ENCODE measurements at places on chromosomes 1 and 21. TPM values are rescaled to one million over a fixed set of nuclear protein-coding genes. Genes with fewer than 3 reads are reported as not detected.
A peak's percentile ranks its signal among the peaks of the same experiment; 100 is the strongest.

- peaks cover 28% of the 10 kb centered on the region for H3K27me3 ChIP-seq
- no peaks in the 10 kb centered on the region for H3K36me3 ChIP-seq
- H3K27ac ChIP-seq = no peak overlapping the region
- no peaks in the 10 kb centered on the region for H3K4me1 ChIP-seq
Measured at GRCh38 chr21:37615962-37616361, 249.4 kb downstream of the DYRK1A start.

DNA sequence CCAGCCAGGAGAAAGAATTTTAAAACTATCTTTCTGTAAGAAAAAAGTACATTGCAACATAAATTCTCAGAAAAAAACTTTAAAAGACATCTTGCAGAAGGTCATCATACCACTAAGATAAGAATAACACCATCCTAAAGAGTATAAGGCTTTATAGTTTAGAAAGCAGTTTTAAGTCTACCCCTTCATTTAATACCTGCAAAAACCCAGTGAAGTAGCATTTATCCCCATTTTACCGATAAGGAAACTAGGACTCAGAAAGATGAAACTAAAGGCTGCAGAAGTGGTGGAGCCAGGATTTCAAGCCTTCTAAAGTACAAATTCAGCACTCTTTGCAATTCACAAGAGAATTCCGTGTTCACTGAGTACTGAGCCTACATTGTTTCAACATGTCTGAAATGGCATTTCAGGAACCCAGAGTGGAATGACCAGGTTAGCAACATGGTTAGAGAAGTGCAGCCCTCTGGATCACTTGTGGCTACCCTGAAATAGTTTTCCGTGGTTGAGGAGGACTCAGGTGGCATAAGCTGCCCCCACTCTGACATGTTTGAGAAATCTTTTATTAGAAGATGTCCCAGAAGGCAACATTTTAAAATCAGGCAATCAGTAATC lies 6.7 kb downstream of the MYCL start:
- H3K36me3 ChIP-seq = no peaks in the 10 kb centered on the region
- H3K27ac ChIP-seq = no peak overlapping the region
- H3K4me1 ChIP-seq = peaks cover 56% of the 10 kb centered on the region
- peaks cover 10% of the 10 kb centered on the region for H3K27me3 ChIP-seq

The RXRG gene
- total RNA-seq = not detected

DNA sequence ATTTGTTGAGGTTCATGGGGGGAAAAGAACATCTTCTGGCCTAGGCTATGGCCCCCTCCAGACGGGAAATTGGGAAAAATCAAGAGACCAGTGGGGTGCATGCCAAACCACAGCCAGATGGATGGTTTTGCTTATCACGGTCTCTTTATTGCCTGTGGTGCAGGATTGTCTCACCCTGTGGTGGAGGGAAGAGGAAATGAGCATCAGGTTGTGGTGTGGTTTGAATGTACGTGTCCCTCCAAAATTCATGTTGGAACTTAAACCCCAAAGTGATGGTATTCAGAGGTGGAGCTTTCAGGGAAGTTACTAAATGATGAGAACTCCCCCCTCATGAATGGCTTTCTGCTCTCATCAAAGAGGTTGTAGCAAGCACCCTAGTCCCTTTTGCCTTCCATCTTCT lies 525.7 kb downstream of the NPHP4 start:
- H3K27ac ChIP-seq = no peak overlapping the region
- H3K36me3 ChIP-seq = peaks cover 11% of the 10 kb centered on the region
- no peak for DNase-seq
- H3K4me3 ChIP-seq = no peak overlapping the region
- no peaks in the 10 kb centered on the region for H3K4me1 ChIP-seq

DNA sequence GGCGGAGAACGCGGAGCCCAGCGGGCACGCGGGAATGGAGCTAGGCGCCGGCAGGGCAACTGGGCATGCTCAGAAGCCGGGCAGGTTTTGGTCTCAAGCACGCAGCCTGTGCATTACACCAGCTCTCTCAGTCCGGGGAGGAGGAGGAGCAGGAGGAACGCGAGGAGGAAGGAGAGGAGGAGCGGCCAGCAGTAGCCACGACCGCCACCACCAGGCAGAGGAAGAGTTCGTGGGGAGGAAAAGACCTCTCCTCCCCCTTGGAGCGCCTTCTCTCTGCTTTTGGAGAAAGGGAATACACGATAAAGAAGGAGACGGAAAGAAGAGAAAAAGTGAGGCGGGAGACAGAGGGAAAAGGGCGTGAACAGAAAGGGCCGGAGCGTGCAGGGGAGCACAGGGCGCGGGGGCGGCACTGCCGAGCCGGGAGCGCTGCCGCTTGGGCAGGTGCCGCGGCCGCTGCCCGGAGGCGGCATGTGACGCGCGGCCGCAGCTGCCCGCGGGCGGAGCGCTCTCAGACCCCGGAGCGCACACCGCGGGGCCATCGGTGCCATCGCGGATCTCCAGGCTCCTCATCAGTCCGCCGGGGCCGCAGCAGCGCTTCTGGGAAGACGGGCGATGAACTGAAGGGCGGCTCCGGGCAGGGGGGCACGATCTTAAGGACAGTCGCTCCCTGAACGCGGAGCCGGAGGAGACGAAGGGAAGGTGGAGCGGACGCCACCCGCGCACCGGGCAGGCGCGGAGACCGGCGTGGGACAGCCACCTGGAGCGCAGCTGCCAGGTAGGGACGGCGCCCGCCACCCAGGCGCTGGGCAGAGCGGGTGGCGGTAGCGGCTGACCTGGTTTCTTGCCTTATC lies at the start of gene CHRM3:
TSS of gene CHRM3 (plus strand) at position 116 of the 851 bp plus-strand sequence. CDS start 520,884 bp downstream, outside the sequence.
- H3K4me1 ChIP-seq = no peaks in the 10 kb centered on the region

- H3K4me1 ChIP-seq = peaks cover 7% of the 10 kb centered on the region
- H3K27me3 ChIP-seq = peaks cover 20% of the 10 kb centered on the region
- H3K4me3 ChIP-seq = no peak overlapping the region
- H3K27ac ChIP-seq = no peak overlapping the region
- no peak for DNase-seq
Measured at GRCh38 chr1:224863486-224863885, 66.0 kb upstream of the DNAH14 start.

DNA sequence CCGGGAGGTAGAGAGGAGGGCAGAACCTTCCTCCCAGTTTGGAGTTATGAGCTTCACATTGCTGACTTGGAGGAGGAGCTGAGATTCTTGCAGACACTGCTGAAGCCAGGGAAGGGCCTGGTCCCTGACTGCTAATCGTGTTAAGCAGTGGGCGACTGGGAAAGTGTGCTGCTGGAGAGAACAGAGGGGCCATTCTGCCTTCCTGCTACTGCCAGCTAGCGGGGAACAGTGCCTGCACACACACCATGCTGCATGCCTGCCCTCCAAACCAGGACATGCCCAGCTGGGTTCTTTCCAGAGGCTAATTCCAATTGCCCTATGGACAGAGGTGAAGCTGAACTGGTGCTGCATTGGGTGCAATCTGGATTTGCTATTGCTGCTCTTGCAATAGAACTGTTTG lies 281.4 kb downstream of the AJAP1 start:
- no peak overlapping the region for H3K4me3 ChIP-seq
- no peak for DNase-seq
- H3K27ac ChIP-seq = no peak overlapping the region
- H3K36me3 ChIP-seq = peaks cover 5% of the 10 kb centered on the region

The PKLR gene
- not detected for total RNA-seq

The HCRTR1 gene
- total RNA-seq = not detected

- peak; percentile 75 for DNase-seq
Measured at GRCh38 chr1:23369335-23370013, at the start of gene ZNF436. ZNF436 (minus strand) TSS chr1:23369836; CDS start chr1:23368005, 1,831 bp downstream.

The ICOSLG gene
- 0.38 TPM for total RNA-seq

DNA sequence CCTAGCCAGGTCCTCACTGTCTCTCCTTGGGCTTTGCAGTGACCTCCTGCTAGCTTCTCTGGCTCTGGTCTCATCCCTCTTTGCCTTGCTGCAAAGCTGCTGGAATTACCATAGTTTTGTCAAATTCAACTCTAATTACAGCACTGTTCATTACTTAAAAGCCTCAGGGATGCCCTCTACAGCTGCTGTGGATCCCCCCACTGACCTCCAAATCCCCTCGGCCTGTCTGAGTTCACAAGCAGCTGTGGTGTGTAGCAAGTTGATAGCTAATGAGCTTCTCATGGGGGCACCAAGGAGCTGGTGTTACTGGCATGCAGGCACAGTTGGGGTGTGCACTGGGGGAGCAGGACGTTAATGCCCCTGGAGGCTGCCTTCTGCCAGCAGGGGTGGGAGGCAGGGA lies 24.8 kb downstream of the NIPAL3 start:
- H3K27ac ChIP-seq = no peak overlapping the region
- H3K36me3 ChIP-seq = peaks cover 19% of the 10 kb centered on the region
- H3K4me3 ChIP-seq = no peak overlapping the region
- DNase-seq = no peak
- peaks cover 30% of the 10 kb centered on the region for H3K4me1 ChIP-seq

The SYTL1 gene
- total RNA-seq = 0.25 TPM

The C1orf141 gene
- not detected for total RNA-seq

The HES2 gene
- not detected for total RNA-seq

DNA sequence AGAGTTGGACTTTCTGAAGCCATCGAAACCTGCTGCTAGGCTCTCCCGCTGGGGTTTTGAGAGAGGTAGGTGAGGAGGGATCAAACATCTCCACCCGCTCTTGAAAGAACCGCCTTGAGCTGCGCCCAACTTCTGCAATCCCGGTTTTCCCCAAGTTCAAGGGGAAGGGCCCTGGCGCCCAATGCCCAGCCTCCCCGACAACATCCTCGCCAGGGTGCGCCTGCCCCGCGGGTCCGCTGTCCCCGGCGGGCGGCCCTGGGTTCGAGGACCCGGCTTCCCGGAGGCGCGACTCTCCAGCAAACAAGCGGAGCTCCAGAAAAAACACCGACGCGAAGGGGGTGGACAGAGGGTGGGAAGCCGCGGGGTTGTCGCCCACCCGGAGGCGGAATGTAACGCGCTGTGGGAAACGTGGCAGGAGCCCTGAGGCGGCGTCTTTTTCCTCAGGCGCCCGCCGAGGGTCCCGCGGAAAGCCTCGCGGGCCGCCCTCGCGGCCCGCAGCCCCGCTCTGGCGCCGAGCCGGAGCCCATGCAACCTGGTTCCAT lies 607 bp downstream of the BTG3 start:
- H3K27ac ChIP-seq = peak overlapping the region; percentile 95
- H3K27me3 ChIP-seq = no peaks in the 10 kb centered on the region
- peak; percentile 4 for DNase-seq

The RNU1-2 gene
- 1,382 TPM for total RNA-seq

DNA sequence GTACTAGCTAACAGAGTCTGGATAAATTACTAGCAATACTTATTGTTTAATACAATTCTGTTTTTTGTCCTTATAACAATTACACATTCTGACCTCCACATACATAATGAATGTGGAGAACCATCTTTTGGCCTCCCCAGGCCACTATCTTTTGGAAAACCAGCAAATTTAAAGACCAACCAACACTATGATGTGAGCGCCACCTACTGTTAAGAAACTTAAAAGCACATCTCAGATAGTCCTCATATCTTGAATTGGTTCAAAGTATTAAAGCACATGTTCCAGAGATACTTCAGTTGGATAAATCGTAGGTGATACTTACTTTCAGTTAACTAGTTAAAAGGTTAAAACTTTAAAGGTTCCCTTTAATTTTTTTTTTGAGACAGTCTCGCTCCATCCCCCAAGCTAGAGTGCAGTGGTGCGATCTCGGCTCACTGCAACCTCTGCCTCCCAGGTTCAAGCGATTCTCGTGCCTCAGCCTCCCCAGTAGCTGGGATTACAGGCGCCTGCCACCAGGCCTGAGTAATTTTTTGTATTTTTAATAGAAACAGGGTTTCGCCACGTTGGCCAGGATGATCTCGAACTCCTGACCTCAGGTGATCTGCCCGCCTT lies 29.3 kb upstream of the USP1 start:
- H3K27ac ChIP-seq = no peak overlapping the region
- peaks cover 10% of the 10 kb centered on the region for H3K27me3 ChIP-seq
- H3K4me1 ChIP-seq = no peaks in the 10 kb centered on the region
- no peaks in the 10 kb centered on the region for H3K36me3 ChIP-seq
- DNase-seq = peak; percentile 47

GRCh38 chr1:202134645-202135172 lies 9.8 kb downstream of the ARL8A start:
- no peaks in the 10 kb centered on the region for H3K36me3 ChIP-seq
- no peak for DNase-seq
- no peak overlapping the region for H3K4me3 ChIP-seq
- H3K4me1 ChIP-seq = no peaks in the 10 kb centered on the region
- H3K27ac ChIP-seq = no peak overlapping the region

- H3K27ac ChIP-seq = no peak overlapping the region
- no peaks in the 10 kb centered on the region for H3K36me3 ChIP-seq
- DNase-seq = no peak
- peaks cover 33% of the 10 kb centered on the region for H3K27me3 ChIP-seq
Measured at GRCh38 chr1:9018333-9018732, 7.9 kb downstream of the SLC2A7 start.

DNA sequence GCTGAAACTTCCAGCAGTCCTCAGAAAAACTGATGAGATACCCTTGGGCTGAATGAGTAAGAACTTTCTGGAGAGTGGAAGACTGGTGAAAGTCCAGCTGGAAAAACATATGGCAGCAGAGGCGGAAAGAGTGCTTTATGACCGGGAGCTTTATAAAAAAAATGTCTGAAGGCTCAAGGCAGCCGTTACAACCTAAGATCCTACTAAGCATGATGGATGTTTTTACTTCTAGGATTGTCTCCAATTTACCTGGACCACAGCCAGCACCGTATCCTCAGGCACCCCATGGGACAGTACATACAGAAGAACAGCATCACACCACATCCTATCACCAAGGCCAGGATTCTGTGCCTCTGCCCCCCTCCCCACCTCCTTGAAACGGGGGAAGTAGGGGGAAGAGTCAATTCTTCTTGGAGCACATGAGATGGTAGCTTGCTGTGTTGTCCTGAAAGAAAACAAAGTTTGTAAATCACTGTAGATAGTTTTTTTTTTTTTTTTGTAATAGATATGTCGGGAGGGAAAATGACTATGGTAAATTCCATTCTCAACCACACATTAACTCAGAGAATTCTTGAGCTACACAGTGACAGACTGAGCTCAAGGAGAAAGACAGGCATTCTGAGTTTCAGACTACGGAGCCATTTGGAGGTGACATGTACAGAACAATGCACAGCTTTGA lies 11.8 kb upstream of the IRF2BP2 start:
- peak overlapping the region; percentile 95 for H3K27ac ChIP-seq
- DNase-seq = peak; percentile 74
- H3K4me1 ChIP-seq = peaks cover 73% of the 10 kb centered on the region
